ENCODE measurements at places on chromosomes 1 and 21. TPM values are rescaled to one million over a fixed set of nuclear protein-coding genes. Genes with fewer than 3 reads are reported as not detected.

The RALGPS2 gene
- 25.5 TPM for polyA plus RNA-seq

The LRRC7 gene
- polyA plus RNA-seq = 5.1 TPM

The FCRL6 gene
- polyA plus RNA-seq = 0.69 TPM

The LDLRAD1 gene
- 0.51 TPM for polyA plus RNA-seq

DNA sequence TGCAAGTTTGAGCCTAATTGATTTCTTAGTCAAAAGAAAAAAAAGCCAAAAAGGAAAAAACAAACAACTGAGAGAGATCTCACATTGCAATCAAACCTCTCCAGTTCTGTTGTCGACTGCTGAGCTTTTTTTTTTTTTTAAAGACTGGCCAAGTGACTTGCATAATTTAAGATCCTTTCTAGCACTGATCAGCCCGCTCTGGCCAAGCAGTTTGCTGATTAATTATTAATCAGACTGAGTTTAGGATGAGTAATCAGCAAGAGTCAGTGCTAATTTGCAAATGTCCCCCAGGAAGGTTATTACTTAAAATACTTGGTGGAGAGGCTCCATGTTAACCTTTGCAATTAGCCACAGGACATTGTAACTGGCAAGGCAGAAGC is 39.3 kb downstream of the HMGB4 start:
- DNase-seq = no peak

DNA sequence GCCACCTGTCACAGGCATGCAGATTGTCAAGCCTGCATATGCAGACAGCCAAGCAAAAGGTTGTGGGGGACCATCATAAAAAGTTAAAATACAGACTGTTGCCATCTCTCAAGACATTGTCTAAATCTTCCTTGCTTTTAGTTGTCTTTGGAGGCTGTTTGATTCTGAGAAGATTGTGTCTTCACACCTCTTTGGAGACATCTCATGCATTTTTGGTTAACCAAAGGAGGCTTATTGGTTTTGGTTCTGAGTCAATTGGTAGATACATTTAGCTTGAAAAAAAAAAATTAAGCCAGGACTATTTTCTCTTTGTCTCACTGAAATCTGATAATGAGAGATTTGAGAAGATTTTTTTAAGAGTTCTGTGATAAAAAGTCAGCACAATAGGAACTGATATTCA is 217.6 kb downstream of the LYPLAL1 start:
- DNase-seq = no peak

DNA sequence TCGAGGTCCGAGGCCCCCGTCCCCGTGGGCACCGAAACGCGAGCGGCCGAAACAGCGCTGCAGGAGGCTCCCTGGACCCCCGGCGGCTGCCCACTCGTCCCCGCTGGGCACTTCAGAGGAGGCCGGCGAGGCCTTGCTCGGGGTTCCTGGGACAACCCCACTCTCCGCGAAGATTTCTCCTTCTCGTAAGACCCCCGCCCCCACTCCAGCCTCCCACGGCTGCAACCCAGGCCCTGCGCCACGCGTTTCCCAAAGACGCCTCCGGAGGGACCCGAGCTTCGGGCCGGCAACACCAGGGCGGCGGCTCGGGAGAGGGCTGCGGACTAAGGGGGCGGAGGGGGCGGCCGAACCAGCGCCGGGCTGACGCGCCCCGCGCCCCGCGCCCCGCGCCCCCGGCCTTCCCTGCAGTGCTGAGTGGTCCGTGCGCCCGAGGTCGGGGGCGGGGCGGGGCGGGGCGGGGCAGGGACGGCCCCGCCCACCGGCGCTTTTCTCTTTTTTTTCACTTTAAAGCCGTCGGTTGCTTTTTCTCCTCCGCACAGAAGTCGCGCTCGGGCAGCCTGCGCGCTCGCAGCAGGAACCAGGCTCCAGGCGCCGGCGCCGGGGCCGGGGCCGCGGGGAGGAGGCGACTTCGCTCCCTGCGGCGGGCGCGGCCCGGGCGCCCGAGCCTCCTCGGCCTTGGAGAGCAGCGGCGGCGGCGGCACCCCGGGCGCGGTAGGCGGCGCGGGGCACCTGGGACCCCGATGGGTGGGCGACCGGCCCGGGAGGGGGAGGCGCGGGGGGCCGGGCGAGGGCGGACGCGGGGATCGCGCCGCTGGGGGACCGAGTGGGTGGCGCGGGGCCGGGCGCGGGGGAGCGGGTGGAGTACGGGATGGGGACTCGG is at the start of gene SPSB1:
Gene SPSB1 (plus strand): TSS at position 534 of the 880 bp plus-strand sequence. CDS start 62,998 bp downstream, outside the sequence.
- DNase-seq = peak; percentile 69

- no peak for DNase-seq
Measured at GRCh38 chr1:180026556-180026955, 71.9 kb downstream of the CEP350 start.

GRCh38 chr1:243713470-243714186 is 136.4 kb downstream of the AKT3 start:
- peak; percentile 13 for DNase-seq

GRCh38 chr1:81121306-81121705 is 679.4 kb upstream of the ADGRL2 start:
- DNase-seq = no peak

Measured in large intestine (tissue), 12 donors.